ENCODE measurements at places on chromosomes 13 and 19.

DNA sequence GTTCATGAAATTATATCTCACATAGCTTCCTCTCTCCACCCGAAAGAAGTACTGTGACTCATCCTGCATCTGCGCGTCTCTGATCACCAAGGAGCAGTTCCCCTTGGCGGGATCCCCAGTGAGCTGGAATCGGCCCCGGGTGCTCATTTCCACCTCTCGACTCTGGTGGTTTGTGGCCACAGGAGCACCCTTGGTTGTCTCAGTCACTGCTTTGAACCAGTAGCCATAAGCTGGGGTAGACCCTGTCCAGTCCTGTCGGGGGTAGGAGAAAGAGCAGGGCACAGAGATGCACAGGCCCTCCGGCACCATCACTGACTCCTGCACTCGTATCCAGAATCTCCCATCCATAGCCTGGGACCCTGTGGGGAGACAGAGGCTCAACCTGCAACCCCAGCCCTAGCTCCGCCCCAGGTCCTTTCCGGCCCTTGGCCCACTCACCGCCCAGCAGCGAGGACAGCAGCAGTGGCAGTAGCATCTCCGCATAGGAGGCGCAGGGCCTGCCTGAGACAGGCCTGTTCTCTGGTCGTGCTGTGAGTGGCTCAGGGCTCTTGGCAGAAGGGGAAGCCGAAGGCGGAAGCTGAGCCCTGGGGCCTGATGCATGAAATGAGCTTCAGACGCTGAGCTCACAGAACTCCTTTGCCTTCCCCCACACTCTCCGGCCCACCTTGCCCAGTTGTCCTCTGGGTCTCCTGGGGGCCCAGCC is at the start of gene SIGLEC10:
Gene SIGLEC10, minus strand, starts transcription at position 536 of the 703 bp plus-strand sequence. Its CDS starts 61 bp downstream, at position 475.
- no peak for DNase-seq

DNA sequence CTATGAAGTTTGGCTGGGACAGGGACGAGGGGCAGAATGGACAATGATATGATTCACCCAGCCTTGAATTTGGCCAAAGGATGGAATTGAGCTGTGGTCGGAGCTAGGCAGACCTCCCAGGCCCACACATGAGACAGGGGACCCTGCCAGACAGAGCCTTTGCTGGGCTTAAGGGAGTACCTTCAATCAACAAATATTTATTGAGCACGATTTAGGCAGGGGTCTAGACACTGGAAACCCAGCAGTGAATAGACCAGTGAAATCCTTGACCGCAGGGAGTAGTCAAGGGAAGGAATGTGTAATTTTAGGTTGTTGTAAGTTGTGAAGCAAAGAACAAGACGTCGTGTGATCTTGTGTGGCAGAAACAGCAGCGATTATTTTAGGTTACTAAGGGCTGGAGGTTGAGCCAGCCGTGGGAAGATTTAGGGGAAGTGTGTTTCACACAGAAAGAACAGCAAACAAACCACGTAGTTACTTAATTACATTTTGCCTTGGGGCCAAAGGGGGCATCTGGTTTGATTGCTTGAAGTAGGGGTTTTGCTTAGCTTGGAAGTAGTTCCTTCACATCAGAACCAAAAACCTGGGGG is 16.9 kb upstream of the AP1M2 start:
- no peak for DNase-seq

DNA sequence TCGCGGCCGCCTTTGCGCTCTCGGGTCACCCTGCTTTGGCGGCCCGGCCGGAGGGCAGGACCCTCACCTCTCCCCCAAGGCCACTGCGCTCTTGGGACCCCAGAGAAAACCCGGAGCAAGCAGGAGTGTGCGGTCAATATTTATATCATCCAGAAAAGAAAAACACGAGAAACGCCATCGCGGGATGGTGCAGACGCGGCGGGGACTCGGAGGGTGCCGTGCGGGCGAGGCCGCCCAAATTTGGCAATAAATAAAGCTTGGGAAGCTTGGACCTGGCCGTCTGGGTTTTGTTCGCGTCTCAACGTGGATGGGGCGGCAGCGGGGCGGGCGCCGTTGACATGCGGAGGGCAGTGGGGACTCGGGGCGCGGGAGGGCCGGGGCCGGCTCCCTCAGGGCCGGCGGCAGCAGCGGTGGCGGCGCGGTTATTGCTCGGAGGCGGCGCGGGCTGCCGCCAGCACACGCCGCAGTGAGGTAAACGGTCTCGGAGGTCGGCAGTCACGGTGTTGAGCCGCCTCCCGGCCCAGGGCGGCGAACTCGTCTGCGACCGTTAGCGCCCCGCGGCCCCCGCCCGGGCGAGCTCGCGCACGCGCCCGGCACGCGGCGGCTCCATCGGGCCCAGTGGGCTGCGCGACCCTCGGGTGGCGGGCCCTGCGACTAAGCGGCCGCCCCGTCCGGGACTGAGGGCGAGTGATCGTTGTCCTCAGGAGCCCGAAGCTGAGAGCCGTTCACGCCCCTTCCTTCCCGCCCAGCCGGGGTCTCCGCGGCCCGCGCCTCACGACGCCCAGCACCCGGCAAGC is 9.4 kb downstream of the CBARP start:
- no peak for DNase-seq

- DNase-seq, result no peak
Observed at GRCh38 chr13:36680913-36681312, 7.1 kb downstream of the SERTM1 start.

DNA sequence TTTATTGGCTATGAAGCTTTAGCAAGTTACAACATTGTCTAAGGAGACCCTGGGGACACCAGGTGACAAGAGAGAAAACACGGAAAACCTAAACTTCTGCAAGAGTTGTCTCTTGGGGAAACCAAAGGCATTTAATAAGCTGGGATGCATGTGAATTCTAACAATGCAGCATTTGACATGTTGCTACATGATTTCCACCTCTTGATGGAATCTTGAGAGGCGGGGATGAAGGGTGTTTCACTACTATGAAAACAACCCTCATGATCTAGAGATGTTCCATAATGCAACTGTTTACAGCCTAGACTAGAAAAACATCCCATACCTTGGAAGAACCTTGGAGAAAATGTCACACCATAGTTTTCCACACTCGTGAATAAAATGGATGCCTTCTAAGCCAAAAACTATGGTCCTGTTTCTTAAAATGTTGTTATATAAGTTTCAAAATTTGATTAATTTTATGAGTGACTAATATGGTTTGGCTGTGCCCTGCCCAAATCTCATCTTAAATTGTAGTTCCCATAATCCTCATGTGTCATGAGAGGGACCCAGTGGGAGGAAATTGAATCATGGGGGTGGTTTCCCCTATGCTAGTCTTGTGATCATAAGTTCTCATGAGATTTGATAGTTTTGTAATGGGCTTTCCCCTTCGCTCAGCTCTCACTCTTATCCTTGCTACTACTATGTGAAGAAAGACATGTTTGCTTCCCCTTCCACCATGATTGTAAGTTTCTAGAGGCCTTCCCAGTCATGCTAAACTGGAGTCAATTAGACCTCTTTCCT is 164.6 kb downstream of the TNFSF13B start:
- no peak for DNase-seq
